ENCODE measurements at places on chromosomes 4 and X.

GRCh38 chr4:86132468-86132867 lies 227.4 kb downstream of the MAPK10 start:
- no peak for DNase-seq

DNA sequence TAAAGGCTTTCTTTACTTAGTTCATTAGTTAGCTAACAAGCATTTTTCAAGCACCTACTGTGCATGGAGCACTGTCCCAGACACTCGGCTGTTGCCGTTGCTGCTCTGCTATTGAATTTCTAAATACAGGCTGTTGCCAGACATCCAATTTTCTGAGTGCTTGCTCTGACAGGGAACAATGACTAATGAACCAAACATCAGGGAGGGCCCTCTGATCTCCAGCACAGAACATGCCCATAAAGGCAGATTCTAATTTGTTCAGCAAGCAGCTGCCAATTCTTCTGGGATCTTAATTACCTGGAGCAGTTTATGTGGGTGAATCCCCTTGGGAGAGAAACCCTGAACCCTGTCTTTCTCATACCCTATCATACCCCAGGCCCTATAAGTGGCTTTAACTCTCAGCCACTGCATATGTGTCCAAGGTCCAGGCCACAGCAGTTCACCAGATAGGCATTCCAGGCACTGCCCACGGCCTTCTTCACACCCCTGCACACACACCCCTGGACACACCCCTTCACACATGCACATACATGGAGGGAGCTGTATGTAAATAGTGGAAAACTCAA lies 27.9 kb downstream of the TSC22D3 start:
- no peak for DNase-seq

GRCh38 chr4:95348418-95348817 lies 200.4 kb downstream of the UNC5C start:
- DNase-seq: no peak

DNA sequence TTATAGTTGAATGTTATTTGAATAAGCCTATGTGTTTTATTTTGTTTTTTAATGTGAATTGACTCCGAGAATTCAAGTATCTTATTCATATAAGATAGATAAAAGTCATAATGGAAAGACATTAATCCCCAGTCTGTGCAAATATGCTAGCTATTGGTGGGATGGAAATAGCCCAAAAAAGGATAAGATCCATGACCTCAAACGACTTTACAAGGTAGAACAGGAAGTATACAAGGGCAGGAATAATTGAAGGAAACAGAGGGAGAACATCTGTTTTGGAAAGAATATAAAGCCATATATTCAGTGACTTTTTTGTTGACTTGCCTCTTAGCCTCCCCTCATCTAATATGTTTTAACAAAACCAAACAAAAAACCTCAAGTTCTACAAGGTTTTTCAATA lies 9.0 kb downstream of the ABCE1 start:
- no peak for DNase-seq

- no peak for DNase-seq
Observed at GRCh38 chr4:26141911-26142638, 178.7 kb upstream of the RBPJ start.

DNA sequence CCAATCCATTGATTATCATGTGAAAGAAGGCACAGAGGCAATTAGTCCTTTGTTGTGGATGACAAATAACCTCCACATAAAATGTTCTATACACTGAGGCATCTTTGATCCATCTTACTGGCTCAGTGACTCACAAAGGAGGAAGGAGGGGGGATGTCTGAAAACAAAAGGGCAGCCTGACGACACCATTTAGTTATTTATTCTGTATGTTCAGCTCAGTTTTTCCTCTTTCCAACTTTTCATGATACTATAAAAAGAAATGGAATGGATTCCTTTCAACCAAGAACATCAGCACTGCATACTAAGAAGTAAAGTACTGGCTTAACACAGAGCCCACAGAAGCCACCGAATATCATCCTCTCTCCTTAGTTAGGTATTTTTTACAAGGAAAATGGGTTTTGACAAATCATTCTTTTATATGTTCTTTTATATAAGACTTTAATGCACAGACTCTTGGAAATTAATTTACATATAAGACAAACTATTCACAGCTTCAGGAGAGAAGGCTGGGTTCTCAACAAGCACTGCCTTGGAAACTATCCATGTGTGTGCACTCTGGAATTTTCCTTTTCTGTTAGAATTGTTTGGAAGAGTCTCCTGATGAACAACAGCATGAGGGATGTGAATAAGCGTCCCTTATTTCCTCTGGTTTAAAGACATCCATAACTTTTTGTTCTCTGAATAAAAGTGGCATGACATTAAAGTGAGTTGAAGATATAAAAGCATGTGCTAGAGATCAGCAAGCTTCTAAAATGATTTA lies 135.6 kb downstream of the TSPAN5 start:
- no peak for DNase-seq

DNA sequence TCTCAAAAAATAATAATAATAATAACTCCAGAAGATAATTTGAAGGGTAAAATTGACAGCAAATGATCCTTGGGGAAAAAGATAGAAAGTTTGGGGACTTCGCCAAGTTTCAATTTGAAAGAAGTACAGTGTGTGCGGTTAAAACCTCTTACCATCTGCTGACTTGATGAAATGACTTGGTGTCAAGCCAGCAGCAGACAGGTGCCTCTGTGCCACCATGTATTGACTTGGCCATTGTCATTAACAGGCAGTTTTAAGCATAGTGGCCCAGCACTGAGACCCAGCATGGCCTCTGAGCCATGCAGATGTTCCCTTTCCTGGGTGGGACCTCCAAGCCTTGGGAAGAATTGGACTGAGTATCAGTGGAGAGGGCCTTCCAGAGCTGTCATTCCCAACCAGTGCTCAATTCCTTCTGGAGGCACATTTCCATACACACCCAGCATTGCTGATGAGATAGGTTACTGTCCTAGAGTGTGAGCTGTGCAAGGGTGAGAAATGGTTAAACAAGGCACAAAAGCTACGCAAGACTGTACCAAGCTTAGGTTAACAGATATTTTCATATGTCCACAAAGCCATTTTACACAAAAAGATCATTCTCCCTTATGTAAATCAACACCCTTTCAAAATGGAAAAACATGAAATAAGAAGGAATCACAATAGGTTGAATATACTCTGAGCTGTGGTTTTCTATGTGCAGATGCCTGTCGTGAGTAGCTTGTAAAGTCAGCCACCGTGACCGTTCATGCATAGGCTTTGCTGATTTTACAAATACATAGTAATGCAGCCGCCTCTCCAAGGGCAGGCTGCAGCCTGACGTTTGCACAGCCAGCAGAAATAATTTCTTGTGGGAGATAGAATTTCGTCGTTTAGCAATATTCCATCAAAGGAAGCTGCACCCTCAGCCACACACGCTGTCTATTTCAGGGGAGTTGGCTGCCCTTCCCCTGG lies 59.4 kb upstream of the FBXW7 start:
- no peak for DNase-seq

- DNase-seq: no peak
Observed at GRCh38 chr4:181874602-181875001, 368.6 kb upstream of the TENM3 start.

- DNase-seq: no peak
Observed at GRCh38 chr4:78432896-78433295, 118.7 kb upstream of the ANXA3 start.

DNA sequence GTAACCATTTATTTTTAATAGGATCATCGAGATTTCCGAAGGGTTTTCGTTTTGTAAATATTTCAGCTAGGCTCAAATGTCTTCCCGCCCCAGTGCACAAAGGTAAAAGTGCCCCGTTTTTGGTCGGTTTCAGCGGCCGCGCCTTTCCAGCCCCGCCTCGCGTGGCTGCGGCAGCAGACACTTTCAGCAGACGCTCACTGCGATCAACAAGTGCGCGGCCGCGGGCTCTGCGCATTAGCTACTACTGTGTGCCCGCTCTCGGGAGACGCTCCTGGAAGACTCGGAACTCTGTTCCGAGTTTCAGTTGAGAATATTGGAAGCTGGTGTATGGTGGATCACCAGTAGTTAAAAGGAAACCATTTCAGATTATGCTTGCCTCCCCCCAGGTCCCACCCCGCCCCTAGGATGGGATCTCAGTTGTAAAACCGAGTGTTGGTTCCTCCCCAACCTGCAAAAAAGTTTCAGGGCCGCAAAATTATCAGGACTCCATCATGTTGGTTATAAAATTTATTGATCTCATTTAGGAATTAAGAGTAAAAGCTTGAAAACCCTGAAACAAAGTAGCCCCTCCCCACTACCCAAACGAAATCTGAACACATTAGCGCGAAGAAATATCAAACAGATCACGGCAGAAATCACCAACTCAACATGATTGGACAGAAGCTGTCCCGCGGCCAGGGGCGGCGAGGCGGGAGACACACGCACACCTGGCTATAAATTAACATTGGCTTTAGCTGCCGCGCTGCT lies 2.2 kb downstream of the SOX3 start:
- no peak for DNase-seq

Measured in stimulated activated CD8-positive, alpha-beta memory T cell treated with anti-CD3 and anti-CD28 coated beads, Interleukin-4, amount 100 ng/mL, for 1 hour (primary cell).